ENCODE measurements at places on chromosomes 5 and 9.
A peak's percentile ranks its signal among the peaks of the same experiment; 100 is the strongest.

DNA sequence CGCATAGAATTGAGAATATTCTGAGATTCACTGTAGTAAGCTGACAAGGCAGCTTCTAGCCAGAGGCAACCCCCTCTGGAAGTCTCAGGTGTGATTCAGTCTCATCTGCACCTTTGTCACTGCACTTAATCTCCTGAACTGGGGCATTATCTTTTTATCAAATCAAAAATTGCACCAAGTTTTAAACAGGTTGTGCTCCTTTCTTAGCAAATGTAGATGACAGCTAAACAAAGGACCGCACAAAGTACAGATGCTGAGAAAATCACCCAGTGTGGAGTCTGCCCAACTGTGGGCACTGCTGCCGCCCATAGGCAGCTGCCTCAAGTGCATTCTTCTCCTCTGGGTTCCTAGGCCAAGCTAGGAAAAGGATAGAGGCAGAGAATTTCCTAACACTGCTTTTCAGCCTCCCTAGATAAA lies 51.1 kb downstream of the STARD4 start:
- DNase-seq: peak; percentile 6

GRCh38 chr9:87818308-87818707 lies 64.4 kb upstream of the SPATA31E1 start:
- no peak for DNase-seq

DNA sequence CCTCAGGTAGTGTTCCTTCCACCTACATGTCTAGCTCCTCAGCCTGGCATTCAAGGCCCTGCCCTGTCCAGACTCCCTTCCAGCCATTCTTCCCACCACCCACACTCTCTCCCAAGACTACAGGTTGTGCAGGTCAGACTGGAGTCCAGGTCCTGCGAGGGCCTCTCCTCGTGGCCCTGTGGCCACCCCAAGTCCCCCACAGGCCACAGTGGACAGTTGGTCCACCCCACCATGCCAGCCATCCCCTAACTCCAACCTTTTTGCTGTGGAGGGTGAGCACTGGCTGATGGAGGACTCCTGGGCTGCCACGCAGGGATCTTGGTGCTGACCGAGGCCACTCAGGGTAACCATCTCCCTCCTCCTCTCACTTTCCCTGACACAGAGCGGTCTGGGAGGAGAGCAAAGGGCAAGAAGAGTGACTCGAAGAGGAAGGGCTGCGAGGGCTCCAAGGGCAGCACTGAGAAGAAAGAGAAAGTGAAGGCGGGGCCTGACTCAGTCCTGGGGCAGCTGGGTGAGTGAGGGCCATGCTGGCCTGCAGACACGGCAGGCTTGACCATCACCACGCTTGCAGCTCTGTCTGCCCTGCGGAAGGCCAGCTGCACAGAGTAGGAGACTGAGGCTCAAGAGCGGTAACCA lies 51.0 kb downstream of the JADE2 start:
- DNase-seq: no peak

- DNase-seq: no peak
Measured at GRCh38 chr9:99449726-99450125, 227.6 kb downstream of the SEC61B start.

DNA sequence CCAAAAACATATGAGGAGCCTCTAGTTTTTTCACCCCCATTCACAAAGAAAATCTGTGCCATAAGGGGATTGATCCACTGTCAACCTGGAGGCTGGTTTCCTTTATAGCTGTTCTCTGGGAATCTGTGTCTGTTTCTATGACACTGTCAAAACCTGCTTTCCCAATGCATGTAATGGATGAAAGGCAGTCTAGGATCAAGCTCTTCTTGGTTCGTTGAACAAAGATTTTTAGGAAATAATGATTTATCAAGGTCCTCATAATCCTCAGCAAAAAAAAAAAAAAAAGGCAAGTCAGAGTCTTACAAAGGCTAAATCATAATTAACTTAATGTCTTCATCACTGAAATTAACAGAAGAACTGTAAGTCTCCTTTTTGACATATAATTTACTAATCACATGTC lies 16.0 kb downstream of the EPB41L4A start:
- DNase-seq: no peak

- DNase-seq: no peak
Measured at GRCh38 chr5:60207040-60207439, 313.5 kb upstream of the PDE4D start.

DNA sequence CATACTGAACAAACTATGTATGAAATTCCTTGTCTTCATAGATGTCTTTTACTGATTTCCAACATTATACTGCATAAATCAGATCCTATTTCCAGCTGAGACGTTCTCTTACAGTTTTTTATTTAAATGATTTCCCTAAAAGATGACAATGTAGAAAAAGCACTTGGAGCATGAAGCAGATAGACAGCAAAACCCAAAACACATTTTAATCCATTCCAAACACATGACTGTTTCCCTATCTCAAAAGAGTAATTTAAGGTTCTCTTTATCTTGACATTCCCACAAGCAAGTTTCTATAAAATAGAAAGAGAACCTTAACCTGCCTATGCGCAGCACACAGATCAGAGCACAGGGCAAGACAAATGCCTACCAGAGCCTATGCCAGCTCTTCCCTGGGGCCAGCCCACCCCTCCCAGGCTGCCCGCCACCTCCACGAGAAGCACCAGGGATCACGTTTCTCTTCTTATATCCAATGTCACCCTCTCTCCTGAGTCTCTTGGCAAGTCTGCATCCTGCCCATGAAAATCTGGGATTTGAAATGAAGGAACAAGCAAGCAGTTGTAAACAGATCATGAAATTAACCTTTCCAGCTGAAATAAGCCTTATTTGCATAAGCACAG lies 52.4 kb downstream of the RETREG1 start:
- no peak for DNase-seq

DNA sequence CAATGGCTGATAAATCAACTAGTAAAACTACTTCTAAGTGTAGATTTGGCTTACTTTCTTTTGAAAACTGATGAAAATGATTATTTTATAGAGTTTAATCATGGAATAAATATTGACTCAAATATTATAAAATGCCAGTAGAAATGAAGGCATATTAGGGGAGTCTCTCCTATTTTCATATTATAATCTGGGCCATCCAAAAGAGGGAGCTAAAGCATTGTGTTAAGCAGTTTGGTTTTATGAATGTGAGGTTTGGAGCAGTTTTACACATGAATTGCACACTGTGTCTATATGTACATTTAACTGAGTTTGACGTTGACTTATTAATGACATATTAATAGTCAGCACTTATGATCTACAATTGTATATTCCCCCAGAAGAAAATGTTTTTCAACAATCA lies 17.4 kb downstream of the CDH9 start:
- no peak for DNase-seq

GRCh38 chr5:3098821-3099220 lies 347.3 kb upstream of the IRX2 start:
- no peak for DNase-seq

GRCh38 chr5:103256178-103256577 lies 2.4 kb upstream of the MACIR start:
- DNase-seq: no peak

- no peak for DNase-seq
Measured at GRCh38 chr5:102596113-102596512, 97.3 kb upstream of the SLCO6A1 start.

DNA sequence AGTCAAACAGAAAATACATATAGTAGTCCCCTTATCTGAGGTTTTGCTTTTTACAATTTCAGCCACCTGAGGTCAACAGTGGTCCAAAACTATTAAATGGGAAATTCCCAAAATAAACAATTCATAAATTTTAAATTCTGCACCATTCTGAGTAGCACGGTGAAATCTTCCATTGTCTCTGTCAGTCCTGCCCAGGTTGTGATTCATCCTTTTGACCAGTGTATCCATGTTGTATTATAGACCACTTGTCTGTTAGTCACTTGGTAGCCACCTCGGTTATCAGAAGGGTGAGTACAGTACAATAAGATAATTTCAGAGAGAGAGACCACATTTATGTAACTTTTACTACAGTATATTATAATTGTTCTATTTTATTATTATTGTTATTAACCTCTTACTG lies 2.8 kb downstream of the CCDC152 start:
- DNase-seq: no peak

DNA sequence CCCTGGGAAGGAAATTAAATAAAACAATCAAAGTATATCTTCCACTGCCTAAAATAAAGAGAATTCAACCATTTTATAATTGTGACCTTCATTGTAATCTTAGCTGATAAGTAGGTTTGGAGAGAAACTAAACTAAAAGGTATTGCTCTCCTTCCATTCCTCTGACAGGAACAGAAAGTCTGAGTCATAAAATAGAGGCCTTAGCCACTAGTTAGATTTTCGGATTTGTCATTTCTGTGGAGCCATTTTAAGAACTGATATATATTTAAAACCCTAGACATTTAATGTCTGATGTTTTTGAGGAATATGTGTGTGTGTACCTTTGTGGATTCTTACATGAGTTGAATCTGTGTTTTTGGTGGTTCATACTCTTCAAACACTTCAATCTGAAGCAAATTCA lies 11.8 kb upstream of the TMC1 start:
- no peak for DNase-seq

- no peak for DNase-seq
Measured at GRCh38 chr9:18768951-18769622, 263.9 kb downstream of the SAXO1 start.

- DNase-seq: no peak
Measured at GRCh38 chr9:129839324-129840023, 4.2 kb downstream of the USP20 start.

DNA sequence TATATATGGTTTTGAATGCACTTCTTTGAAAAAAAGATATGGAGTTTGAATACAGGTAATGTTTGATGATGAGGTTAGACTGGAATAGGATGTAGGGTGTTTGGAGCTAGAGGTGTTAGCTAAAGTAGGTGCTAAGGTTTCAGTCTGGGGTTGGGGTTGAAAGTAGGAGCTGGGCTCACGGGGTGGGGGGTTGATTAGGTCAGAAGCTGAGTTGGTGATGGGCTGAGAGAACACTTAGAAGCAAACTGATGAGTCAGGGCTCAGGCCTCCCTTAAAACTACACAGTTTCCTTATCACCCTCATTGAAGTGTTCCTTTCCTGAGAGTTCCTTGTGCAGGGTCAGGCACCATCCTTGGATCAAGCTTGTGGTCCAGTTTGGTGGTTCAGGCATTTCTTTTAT lies 308.8 kb upstream of the ADAMTS16 start:
- no peak for DNase-seq

- no peak for DNase-seq
Measured at GRCh38 chr5:136674178-136674577, 308.8 kb upstream of the TRPC7 start.

GRCh38 chr5:35679357-35679756 lies 61.7 kb downstream of the SPEF2 start:
- DNase-seq: no peak

- peak; percentile 87 for DNase-seq
Measured at GRCh38 chr5:55534436-55535198, at the start of gene PLPP1. PLPP1 (minus strand) TSS chr5:55534964; CDS start chr5:55534629, 335 bp downstream.

- no peak for DNase-seq
Measured at GRCh38 chr5:156121234-156121633, 205.7 kb upstream of the SGCD start.

GRCh38 chr5:158223054-158223600 lies 364.2 kb upstream of the CLINT1 start:
- DNase-seq: no peak

DNA sequence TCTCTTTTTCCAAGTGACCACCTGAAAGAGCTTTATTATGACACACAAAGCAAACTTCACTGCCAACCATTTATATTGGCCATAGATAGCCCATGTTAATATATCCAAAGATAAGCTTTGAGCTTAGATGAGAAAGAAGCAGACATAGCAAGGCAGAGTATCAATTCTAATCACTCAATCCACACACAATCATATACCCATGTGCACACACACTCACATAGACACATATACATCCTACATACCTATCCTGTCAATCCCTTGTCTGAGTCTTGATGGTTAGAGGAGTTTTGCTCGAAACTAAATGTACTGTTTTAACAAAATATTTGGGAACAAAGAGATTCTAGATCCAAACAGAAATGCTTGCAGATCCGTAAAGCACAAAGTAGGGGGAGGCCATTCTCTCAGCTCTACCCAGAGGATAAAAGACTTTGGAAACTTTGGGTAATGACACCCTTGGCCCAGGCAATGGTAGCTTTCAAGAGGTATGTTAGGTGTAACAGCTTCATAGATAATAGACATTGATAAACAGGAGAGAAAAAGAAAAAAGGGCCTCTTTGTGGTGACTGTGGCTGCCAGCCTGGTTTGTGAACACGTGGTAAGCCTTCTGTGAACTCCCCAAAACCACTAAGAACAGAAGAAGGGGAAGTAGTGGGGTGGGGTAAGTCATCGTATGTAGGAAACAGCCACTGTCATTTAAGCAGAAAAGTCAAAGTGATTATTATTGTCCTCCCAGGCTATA lies 121.6 kb downstream of the TLR4 start:
- no peak for DNase-seq

- DNase-seq: no peak
Measured at GRCh38 chr9:96150324-96151227, 151.4 kb downstream of the HSD17B3 start.

- DNase-seq: no peak
Measured at GRCh38 chr5:19866090-19866450, 121.9 kb downstream of the CDH18 start.

GRCh38 chr9:33180526-33181184 lies 13.5 kb upstream of the B4GALT1 start:
- no peak for DNase-seq

- DNase-seq: no peak
Measured at GRCh38 chr9:125534971-125535701, 171.9 kb downstream of the MAPKAP1 start.

DNA sequence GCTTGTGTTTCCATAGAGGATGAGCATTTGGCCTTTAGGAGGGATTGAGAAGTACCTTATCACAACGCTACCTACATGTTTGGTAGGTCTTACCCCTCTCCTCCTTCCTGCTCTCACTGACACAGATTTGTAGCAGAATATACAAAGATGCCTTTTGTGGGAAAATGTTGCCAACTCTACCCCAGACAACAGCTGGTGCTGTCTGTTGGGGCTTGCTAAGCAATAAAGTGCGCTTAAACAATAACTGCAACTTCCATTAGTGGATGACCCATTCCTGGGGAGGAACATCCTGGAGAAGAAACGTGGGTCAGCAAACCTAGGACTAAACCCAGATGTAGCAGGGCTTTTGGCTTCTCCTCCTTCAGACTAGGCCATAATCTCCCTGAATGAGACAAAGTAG lies 174.3 kb downstream of the EFNA5 start:
- no peak for DNase-seq

- no peak for DNase-seq
Measured at GRCh38 chr9:10613419-10613818, 617 bp upstream of the PTPRD start.

DNA sequence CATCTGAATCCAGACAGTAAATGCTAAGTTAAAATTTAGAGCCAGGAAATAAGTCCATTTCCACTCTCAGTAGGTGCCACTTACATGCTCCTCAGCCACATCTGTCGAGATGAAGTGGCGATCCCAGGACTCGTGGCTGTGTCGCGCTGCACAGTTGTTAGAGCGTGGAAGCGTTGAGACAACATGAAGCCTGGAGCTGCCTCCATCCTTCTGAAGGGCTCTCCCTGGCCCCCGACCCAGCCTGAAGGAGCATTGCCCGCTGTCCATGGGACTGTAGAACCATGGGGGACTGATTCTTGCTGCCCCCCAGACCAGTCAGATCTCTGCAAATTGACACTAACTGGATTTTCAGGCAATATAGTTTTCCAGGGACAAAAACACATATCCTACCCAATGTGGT lies 58.9 kb downstream of the IRX1 start:
- DNase-seq: no peak

- DNase-seq: no peak
Measured at GRCh38 chr5:170223360-170223759, 9.4 kb upstream of the C5orf58 start.

GRCh38 chr5:83564069-83564749 lies 92.7 kb downstream of the VCAN start:
- no peak for DNase-seq
